ENCODE measurements at places on chromosomes 12 and 14.

GRCh38 chr12:39988574-39988973, 117.3 kb downstream of the SLC2A13 start:
- no peak for DNase-seq

GRCh38 chr12:28870839-28871440, 278.1 kb upstream of the FAR2 start:
- DNase-seq, result no peak

DNA sequence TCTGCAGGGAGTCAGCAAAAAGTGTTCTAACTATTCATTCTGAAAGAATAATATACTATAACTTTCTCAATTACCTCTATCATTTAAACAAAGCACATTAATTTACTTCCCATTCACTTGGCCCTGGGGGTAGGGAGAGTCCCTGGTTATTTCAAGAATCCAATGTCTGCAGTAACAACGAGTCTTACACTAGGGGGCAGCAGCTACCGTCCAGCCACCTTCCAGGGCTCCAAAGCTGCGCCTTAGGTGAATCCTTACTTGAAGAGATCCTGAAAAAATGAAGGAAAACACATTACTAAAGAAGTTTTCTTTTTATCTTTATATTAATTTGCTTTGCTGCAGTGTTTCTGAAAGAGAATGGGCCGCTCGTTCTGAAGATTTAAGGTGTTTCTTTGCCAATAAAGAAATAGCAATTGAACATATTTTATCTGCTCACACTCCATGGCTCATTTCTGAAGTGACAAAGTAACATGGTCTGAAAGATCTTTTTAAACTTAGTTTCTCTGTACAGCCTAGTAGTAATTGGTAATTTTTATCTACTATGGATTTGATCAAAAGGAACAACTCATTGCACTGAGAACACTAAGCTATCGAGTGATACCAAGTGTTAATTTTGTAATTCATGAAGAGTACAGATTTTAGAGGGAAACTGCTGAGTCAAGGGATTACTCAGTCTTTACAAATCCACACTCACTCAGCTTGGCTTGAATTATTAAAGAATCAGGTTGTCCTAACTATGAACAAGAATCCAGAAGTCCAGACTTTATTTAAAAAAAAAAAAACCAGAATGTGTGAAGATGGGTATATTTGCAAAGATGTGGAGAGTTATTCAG, 27.6 kb downstream of the BHLHE41 start:
- DNase-seq, result peak; percentile 68

DNA sequence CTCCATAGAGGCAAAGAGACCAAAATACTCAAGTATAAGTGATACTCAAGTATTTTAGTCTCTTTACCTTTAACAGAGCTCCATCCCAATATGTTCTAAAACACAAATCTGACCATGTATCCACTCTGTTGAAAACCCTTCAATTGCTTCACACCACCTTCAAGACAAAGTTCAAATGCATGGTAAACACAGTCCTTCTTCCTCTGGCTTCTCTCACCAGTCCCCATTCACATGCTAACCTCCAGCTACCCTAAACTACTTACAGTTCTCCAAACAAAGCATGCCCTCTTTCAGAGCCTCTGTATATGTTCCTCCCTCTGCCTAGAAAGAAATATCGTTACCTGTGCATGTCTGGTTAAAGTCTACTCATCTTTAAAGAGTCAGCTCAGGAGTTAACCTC, 100.2 kb downstream of the NUMB start:
- no peak for DNase-seq

- no peak for DNase-seq
Measured at GRCh38 chr12:14258575-14258940, 106.9 kb upstream of the ATF7IP start.

DNA sequence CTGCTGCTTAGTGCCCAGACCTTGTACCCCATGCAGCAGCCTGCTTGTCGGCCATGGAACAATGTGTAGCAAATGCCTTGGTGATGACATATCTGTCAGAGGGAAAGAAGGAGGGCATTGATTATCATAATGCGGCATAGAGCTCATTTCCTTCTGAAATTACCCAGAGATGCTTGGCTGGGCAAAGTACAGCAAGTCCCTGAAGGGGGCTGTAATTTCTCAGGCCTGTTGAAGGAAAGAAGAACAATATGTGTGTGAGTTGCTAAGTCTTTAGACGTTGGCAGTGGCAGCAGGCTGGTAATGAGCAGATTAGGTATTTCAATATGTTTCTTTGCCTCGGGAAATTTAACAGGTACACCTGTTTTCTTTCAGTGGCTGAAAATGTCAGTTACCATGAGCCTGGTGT, 128.6 kb downstream of the CRADD start:
- no peak for DNase-seq

- no peak for DNase-seq
Measured at GRCh38 chr12:47801170-47801903, 18.4 kb downstream of the HDAC7 start.

GRCh38 chr12:122866950-122867607, 28.8 kb downstream of the VPS37B start:
- DNase-seq, result peak; percentile 66

- DNase-seq, result no peak
Measured at GRCh38 chr14:49945448-49946319, 52.8 kb downstream of the ARF6 start.

GRCh38 chr14:75053396-75054291, 2.4 kb upstream of the MLH3 start:
- DNase-seq, result no peak

- no peak for DNase-seq
Measured at GRCh38 chr14:70008284-70009262, 129.4 kb downstream of the SMOC1 start.

- DNase-seq, result no peak
Measured at GRCh38 chr12:8589679-8590078, 23.0 kb downstream of the AICDA start.

- DNase-seq, result no peak
Measured at GRCh38 chr14:29351996-29352705, 575.5 kb downstream of the PRKD1 start.

DNA sequence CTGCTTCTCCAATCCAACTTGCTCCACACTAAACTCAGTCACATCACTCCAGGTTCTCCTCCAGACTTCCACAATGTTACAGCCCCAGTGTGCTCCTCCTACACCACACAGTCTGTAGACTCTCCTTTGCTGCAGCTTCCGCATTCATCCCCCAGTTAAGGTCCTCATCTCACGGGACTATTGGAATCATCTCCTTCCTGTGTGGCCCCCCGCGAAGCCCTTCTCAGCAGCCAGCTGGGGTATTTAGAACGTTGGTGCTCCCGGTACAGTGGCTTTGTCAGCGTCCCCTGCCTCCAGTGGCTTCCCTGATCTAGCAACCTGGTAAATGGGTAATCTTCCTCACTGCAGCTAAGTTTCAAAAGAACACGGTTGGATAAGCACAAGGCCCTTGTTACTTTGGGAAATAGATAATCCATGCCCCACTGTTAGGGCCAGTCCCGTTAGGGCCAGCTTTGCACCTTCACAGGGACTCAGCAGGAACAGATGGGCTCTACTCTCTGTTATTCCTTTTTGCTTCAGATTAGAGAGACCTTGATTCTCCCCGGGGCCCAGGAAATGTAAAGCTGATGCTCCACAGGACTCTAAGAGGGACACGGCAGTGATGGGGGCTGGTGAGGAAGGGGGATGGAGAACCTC, 823 bp upstream of the TSPAN11 start:
- no peak for DNase-seq

DNA sequence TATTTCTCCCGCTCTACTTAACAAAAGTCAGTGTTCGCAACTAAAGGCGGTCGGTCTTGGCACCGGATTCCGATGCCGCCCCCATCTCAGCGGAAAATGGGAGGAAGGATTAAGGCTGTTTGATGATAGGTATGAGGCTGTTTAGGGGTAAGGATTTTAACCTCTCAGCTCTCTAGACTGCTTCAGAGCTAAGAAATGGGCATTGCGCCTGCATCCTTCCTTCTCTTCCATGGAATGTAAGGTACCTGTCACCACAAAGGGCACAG, 1.4 kb downstream of the COCH start:
- no peak for DNase-seq

DNA sequence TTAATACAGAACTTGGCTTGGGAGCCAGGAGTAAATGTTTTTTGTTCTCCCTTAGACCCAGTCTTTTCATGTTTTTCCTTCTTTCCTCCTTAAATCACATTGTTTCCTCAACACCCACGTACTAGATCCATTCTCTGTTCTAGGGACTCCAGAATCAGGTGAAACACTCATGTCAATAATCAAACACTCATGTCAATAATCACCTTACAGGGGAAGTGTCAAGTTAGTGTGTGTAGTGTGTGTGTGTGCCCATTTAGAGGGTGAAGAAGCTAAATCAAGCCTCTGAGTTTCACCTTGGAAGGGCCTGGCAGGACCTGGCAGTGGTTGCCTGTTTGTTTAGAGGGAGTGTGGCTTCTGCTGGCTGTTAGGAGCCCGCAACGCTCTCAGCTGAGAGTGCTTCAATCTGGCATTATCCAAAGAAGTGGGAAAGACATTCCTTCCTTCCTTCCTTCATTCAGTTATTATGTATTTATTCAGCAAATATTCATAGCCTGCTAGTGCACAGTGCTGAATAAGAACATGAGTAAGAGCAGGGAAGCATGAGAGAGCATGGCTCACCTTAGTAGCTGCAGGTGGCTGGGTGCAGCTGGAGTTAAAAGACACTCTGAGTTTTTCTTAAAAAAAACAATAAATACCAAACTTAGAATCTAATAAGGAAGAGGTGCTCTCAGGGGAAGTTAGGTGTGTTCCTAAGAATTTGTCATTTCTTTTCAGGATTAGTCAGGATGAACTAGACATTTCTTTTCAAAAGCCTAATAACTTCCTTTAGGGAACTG, 17.6 kb upstream of the EID3 start:
- DNase-seq, result no peak

DNA sequence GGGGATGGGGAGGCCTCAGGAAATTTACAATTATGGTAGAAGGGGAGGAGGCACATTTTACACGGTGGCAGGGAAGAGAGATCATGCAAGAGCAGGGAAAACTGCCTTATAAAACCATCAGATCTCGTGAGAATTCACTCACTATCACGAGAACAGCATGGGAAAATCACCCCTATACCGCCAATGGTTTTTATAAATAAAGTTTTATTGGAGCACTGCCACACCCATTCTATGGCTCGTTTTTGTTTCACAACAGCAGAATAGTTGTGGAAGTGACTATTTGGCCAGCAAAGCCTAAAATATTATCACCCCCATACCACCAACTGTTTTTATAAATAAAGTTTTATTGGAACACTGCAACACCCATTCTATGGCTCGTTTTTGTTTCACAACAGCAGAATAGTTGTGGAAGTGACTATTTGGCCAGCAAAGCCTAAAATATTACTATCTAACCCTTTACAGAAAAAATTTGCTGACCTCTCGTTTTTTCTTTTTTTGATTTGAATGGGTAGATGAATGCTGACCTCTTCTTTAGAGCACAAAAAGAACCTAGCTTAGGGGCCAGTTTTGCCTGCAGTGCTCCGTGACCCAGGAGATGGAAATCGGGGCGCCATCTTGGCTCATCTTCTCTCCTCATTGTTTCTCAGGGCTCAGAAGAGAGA, 77.3 kb upstream of the RIN3 start:
- DNase-seq, result no peak

DNA sequence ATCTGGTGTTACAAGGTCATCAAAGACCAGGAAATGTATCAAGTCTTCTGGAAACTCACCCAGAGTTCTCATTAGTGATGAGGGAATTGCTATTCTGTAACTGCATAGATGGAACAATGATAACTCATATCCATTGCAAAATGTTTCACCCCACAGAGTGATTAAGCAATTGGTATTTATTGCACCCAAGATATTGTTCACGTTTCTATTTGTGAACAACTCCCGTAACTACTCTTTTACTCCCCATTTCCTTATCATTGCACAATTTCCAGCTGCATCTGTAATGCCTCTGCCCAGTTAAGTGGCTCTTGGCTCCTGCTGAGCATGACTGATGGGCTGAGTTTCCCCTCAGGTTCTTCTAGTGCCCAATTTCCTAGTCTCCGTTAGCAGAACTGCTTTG, 108.7 kb upstream of the PRICKLE1 start:
- no peak for DNase-seq

All from posterior cingulate gyrus (tissue), 11 donors.